PC-9 (cell line): ENCODE measurements at places on chromosomes 7 and 10.
A peak's percentile ranks its signal among the peaks of the same experiment; 100 is the strongest.

- DNase-seq, result no peak
These were observed at the start of gene TMEM196 for GRCh38 chr7:19772841-19773760. TSS of gene TMEM196 (minus strand) at chr7:19773617. CDS start at chr7:19772696, 921 bp downstream.

- DNase-seq, result no peak
These were observed 9.3 kb downstream of the EVX1 start for GRCh38 chr7:27251652-27252590.

DNA sequence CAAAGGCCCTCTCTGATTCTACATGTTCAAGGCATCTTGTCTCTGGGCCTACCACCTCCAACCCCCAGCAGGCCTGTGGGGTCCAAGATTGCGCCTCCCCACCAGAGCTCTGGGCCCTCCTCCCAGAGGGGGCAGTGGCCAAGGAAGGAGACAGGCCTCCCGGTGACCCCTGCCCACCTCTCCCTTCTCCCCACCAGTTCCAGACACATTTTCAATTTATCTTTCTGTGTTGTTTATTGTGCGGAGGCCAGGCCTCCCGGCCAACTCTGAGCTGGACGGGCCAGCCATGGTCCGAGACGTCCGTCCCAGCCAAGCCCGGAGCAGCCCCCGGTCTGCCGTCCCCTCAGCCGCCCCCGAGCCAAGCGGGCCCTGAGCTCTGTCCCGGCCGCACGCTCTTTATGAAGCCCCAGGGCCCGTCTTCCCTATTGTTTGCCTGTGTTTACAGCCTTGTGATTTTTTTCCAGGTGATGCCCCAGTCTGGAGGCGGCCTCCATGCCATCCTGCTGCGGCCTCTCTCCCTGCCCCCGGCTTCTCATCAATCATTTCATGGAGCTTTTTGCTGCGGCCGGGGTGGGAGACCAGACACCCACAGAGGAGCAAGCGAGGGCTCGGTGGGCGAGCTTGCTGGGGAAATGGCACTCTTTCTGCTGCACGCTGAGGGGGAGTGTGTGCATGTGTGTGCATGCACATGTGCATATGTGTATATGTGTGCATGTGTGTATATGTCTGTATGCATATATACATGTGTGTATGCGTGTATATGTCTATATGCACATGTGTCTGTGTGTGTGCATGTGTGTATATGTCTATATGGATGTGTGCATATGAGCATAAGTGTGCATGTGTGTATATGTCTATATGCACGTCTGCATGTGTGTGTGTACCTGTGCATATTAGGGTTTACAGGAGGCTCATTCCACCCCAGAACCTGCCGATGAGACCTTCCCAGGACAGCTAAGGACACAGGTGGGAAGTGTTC lies 52.7 kb upstream of the ELN start:
- no peak for DNase-seq

GRCh38 chr7:138814816-138815332 lies 16.9 kb upstream of the ATP6V0A4 start:
- no peak for DNase-seq

- no peak for DNase-seq
These were observed 92.7 kb upstream of the RET start for GRCh38 chr10:42984035-42984610.

GRCh38 chr7:8131694-8132605 lies 130.0 kb downstream of the ICA1 start:
- no peak for DNase-seq

DNA sequence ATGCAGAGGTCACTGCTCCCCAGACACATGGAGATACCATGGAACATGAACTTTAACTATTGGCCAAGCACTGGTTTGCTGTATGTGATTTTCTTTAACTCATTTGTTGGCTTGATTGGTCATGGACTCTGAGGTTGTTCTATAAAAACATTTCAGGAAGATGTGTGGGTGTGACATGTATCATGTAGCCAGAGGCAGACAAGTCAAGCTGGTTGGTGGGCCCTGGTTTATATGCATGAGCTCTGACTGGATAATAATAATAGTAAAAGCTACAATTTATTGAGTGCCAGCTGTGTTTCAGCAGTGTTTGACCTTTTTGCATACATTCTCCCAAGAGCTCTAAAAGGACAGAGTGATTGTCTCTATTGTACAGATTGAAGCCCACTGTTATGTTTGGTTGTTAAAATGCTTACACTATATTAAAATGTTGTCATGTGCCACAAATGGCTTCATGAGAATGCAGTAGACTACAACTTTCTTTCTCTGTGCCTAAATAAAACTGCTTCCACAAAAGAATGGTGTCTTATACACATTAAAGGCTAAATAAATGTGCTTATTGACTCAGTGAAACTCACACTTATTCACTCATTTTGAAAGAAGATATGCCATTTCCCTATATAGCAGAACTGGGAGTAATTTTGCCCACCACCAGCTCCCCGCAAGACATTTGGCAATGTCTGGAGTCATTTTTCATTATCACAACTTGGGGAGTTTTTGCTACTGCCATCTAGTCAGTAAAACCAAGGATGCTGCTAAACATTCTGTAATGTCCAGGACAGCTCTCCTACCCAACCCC lies 243.6 kb upstream of the NFE2L3 start:
- no peak for DNase-seq

GRCh38 chr10:8036506-8037198 lies 17.8 kb upstream of the GATA3 start:
- no peak for DNase-seq

DNA sequence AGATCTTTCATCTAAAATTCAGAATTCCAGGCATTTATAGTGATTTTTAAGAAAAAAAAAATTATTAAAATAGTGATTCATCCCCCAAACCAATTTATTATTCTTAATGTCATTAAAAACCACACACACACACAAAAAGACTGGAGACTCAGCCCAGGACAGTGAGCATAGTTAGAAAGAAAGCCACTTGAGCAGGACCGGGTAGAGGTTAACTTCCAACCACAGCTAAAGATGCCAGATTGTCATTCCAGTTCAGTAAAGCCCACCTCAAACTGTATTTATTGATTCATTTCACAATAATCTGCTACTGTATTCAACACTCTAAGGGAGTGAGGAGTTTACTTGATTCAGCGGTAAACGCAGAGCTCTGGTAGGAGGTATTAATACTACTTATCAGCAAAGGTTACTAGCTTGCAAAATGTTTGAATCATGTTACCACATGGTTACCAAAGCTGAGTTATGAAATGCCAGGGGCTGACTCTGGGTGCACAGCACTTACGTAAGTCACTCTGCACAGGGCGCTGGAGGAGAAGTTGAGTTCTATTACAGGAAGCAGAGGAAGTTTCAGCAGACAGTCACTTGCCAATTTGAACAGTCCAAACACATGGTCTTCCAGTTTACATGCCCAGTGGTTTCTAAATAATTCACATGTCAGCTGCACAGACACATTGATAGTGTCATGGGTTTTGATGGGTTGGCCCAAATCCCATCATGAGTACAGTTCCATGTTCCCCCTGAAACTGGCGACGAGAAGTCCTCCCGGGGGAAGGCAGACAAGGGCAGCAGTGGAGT lies 64.6 kb downstream of the KLF6 start:
- peak; percentile 71 for DNase-seq

- DNase-seq, result no peak
These were observed 125.7 kb downstream of the RGS10 start for GRCh38 chr10:119416855-119417254.

GRCh38 chr7:92691578-92691977 lies 101.4 kb upstream of the FAM133B start:
- DNase-seq, result peak; percentile 8

DNA sequence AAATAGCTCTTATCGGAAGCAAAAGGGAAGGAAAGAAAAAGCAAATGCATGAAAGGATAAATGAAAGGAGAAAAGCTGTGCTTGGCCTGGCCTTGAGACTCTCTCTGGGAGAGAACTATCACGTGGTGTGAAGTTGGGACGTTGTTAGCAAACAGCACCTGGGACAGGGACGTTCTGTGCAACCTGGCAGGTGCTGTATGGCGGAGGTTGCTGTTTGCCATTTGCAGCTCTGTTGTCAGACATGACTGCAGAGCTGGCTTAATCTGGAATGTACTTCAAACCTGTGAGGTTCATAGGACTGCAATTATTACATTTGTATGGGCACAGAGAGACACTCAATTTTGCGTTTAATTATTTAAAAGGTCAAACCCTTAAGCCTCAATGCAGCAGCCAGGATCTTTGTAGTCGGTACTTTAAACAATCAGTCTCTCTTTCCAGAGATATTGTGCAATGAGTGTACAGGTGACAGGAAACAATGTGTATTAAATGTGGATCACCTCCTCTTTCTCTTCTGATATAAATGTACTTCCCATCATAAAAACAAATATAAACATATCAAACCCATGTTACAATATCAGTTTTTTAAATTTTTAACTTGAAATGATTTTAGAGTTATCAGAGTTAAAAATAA lies 800.5 kb upstream of the KCND2 start:
- DNase-seq, result no peak

GRCh38 chr7:108735814-108736213 lies 166.1 kb downstream of the DNAJB9 start:
- DNase-seq, result no peak

GRCh38 chr10:35752469-35753461 lies 110.7 kb upstream of the FZD8 start:
- no peak for DNase-seq

DNA sequence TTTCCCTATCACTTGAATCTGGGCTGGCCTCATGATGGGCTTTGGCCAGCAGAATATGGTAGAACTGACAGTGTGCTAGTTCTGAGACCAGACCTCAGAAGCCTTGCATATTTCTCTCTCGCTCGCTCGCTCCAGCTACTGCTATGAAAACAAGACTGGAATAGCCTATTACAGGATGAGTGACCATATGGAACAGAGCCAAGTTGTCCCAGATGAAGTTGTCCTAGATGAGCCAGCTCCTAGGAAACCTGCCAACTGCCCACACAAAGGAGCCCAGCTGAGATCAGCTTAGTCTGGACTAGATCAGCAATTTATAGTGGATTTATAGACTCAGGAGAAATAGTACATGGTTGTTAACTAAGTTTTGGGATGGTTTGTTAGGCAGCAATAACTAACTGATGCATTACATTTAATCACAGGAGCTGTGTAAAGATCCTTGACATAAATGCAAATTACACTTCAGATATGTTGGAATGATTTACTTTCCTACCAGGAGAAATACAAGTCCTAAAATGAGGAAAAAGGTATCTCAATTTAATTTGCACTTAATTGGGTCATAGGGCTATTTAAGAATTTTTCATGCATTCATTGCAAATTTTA lies 6.8 kb upstream of the HECW1 start:
- DNase-seq, result no peak

DNA sequence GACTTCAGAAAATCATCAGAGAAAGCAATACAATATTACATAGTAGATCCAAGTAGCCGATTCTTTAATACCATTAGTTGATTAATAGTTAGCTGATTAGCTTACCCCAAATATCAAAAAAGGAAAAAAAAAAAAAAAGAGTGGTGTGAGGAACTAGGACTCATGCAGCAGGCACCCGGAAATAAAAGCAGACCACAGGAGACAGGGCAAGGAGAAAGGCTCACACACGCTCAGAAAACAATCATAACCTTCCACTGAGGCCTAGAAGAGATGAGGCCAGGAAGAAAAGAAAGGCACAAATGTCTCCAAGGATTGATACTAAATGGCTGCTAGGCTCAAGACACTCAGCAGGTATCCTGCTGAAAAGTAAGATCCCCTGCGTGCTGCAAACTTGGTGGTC lies 25.9 kb downstream of the TRDMT1 start:
- DNase-seq, result no peak

DNA sequence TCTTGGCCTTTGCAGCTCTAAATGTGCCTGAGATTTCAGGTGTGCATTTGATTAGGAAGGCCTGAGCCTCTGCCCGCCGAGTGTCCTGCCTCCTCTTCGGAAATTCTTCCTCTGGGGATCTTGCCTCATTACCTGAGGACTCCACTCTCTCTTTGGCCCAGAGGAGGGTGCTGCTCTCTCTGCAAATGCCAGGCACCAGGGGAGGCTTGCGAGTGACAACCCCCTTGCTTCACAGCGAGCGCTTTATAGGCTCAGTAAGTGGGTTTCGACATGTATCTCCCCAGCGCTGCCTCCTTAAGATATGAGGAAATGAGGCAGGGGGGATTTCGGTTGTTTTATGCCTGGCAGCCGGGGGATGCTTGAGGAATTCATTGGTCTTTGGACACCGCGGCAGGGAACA lies 423.9 kb downstream of the GLRX3 start:
- DNase-seq, result no peak

GRCh38 chr10:72027498-72027897 lies 60.9 kb downstream of the SPOCK2 start:
- peak; percentile 57 for DNase-seq

GRCh38 chr10:84825330-84825729 lies 496.9 kb downstream of the CCSER2 start:
- no peak for DNase-seq

DNA sequence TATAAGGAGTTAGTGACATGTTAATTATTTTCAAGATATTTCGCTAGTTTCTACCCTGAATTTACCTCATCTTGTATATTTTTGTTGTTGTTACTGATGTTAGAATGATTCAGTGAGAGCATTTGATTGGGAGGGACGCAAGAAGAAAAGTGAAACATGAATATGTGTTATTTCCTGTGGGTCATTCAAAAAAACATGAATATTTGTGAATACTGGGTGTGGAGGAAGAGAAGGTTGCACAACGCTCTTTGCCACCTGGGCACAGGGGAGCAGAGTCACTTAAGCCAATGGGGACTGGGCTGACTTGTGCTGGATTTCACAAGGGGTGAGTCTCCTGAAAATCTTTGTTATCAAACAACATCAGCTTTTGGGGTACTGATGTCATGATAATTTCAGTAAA lies 39.5 kb downstream of the AGK start:
- no peak for DNase-seq

- no peak for DNase-seq
These were observed 84.4 kb upstream of the BET1 start for GRCh38 chr7:94088560-94088959.

- DNase-seq, result no peak
These were observed 275.3 kb upstream of the MKLN1 start for GRCh38 chr7:131052285-131052904.

- DNase-seq, result no peak
These were observed 164.7 kb downstream of the ACTR3B start for GRCh38 chr7:152924238-152924637.

DNA sequence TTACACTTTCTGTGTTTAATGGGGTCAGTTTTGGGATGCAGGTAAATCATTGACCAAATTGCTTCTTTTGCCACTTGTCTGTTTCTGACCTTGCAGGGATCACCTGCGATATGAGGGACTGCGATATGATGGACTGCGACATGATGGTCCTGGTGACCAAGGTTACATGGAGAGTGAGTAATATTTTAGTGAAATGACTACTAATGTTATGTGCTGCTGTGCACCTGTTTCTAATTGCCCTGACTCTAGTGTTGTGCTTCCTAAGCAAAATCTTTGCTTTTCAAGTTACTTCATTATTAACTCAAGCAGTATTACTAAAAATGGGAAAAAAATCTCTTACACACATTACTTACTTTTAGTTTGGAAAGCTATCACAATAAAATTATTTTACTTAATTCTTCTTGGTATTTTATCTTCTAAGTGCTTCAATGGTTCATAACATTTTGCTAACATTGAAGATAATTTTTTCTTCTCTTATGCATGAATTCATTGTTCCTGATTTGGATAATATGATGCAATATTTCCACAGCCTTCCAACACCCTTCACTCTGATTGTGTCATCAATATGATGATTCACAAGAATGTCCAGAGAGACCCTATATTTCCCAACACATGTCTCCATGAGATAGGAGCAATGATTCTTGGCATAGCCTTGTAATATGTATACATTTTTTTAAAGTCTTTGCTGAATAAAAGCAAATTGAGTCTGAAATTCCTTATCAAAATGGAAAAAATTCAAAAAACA lies 306.2 kb upstream of the AKR1E2 start:
- DNase-seq, result no peak
